Activated naive CD4-positive, alpha-beta T cell treated with anti-CD3 and anti-CD28 coated beads, Interleukin-2, amount 50 U/mL, for 72 hours (primary cell): ENCODE measurements at places on chromosomes 11 and 22.

DNA sequence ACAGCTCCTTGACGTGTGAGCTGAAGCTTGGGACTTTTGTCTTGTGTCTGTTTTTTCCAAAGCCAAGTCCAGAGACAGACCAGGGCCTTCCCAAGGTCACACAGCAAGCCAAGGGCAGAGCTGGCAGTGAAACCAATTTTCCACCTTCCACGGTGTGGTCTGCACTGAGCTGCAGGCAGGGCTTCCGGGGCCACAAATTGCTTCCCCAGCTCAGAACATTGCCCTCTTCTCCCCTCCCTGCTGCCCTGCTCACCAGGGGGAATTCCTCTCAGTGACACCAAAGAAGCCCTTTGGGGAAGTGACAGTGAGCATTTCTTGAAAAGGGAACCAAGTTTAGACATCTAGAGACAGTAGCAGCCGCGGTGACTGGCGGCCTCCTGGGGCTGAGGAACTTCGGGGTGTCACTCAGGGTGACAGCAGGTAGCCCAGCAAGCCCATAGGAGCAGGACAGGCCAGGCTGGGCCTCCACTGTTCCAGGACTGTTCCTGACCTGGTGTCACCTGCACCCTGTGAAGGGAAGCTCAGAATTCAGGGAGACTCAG lies 9.2 kb downstream of the FXYD2 start:
- DNase-seq = peak; percentile 62

- DNase-seq = no peak
Observed at GRCh38 chr22:28001171-28001835, 82.2 kb upstream of the PITPNB start.

DNA sequence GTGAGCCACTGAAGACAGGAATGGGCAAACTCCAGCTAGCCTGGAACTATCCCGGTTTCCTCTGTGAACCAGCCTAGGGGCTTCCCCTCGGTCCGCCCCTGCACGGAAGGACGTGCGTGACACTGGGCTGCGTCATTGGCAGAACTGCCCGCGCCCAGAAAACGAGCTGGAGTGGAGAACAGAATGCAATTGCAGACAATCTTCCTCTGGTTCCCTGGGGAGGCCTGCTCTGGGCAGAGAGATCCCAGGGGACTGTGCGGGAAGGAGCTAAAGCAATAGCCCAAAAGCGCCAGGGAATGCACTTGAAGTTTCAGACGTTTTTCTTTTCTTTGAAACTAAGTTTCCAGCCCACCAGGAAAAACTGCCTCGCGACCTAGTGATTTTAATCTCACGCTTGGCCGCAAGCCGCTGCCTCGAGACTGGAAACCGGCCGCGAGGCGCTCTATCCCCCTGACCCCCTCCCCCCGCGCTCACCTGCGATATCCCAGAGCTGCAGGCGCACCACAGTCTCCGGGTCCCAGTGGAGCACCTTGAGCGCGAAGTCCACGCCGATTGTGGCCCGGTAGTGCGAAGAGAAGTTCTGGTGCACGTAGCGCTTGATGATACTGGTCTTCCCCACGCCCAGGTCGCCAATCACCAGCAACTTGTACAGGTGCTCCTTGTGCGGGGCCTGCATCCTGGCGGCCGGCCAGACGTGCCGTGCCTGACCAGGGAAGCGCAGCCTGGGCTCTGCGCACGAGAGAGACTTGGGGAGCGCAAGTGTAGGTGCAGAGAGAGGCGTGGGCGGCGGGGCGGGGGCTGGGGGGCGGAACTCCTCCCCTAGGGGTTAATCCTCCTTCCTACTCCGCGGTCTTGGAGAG lies at the start of gene RAB38:
Gene RAB38, minus strand, starts transcription at position 735 of the 860 bp plus-strand sequence. Its CDS starts 59 bp downstream, at position 676.
- DNase-seq = peak; percentile 70

DNA sequence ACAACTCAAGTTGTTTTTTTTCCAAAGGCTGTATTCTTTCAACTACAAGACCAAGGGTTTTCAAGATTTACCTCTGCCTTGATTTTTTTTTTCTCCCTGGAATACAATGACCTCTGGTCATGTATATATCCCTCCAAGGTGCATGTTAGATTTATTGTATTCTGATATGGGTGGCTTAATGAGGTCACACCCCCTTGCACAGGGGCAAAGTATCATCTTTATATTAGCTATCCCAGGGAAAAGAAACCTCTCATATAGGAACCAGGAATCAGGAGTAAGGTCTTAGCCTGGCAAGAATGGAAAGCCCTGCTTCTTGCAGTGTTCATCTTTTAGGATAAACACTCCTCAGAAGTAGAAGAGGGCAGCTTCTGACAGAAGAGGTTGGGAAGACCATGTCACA lies 516.9 kb upstream of the TENM4 start:
- DNase-seq = no peak

DNA sequence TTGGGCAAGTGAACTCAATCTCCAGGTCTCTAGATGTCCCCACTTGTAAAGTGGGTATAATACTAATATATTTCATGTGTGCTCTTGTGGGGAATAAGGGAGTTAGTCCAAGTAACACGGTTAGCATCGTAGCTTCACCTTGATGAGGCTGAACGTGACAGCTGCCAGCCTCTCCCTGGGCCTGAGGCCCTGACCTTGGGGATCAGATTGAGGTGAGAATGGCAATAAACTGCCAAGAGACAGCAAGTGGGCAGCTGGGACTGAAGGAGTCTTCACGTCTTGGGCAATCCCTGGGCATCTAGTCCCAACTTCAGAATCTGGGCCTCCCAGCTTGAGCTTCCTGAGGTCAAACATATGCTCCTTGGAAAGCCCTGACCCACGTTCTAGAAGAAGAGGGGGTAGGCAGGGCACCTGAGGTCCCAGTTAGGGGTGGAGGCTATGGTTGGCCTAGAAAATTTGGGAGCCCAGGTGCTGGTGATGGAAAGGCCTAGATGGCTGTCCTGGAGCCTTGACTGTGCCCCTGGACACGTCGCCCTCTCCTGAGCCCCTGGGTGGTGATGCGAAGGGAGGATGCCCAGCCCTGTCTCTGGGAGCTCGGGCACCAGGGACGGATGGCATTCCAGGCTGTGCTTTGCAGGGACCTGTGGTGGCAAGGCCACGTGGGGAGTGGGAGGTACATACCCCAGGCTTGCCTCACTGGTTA lies 23.4 kb downstream of the ADAMTS15 start:
- no peak for DNase-seq

DNA sequence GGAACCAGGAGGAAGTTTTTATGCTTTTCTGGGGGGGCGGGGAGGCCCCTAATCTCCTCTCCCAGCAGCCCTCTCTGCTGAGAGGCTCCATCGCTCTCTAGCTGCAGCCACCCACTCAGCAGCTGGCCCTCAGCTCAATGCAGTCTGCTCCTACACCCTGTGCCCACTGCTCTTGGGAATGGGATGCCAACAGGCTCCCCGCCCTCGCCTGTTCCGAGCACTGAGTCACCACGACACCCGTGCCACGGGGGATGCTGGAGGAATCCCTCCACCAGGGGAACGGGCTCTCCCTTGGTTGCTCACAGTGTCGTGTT lies 23.5 kb upstream of the SUSD2 start:
- no peak for DNase-seq
